ENCODE measurements at places on chromosomes 1 and 21.

- no peak for DNase-seq
Observed at GRCh38 chr1:85074365-85074964, 26.2 kb upstream of the MCOLN3 start.

DNA sequence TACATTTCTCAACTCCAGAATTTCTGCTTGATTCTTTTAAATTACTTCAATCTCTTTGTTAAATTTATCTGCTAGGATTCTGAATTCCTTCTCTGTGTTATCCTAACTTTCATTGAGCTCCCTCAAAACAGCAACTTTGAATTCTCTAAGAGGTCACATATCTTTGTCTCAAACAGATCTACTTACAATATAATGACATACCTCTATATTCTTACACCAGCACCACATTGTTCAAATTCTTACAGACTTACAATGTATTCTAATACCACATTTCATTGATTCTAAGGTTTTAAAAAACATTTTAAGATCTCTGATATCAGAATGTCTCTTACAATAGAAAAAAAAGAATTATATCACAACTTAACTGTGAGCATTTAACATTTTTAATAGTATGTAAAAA is 77.4 kb downstream of the DIRAS3 start:
- DNase-seq, result no peak

DNA sequence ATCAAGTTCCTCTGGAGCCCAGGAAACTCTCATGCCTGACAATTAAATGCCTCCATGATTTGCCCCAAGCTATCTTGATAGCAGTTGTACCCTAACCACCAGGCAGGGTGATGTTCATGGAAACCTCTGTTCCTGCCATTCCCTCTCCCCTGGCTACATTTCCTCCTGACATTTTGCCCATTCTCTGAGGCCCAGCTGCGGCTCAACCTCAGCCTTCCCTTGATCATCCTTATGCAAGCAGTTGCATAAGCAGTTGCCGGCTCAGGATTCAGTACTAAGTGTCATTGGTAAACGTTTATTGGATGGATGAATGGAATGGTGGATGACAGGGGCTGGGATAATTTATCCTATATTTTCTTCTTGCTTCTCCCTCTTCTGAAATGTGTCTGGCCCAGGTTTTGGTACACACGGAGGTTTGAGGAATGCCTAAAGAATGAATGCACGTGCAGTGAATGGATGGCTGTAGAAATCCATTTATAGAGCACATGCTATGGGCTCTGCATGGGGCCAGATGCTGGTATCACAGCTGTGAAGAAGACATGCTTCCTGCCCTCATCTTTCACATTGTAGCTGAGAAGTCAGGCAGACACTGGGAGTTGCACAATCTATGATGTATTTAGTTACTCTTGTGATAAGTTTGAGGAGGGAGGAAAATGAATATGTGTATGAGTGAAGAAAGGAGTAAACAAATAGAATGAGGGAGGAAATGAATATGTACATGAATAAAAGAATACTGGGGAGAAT is 261.8 kb downstream of the FOXD2 start:
- no peak for DNase-seq

- DNase-seq, result no peak
Observed at GRCh38 chr1:41813755-41814745, 104.7 kb downstream of the HIVEP3 start.

DNA sequence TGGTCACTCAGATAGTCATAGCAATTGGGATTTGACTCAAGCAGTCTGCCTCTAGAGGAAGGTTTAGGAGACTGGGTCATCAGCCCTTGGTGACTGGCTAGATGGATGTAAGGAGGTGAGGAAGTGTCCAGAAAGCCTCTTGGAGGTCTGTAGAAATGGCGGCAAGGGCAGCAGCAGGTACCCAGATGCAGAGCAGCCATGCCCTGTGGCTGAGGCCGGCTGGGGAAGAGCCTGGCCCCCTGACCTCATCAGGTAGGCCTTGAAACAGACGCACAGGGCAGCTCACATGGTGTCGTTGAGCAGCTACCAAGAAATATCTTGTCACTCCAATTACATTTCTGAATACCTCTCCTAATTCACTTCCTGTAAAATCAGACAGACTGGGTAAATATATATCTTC is 98.2 kb downstream of the DMRTB1 start:
- DNase-seq, result no peak

GRCh38 chr1:84862810-84863251 is 30.2 kb downstream of the LPAR3 start:
- no peak for DNase-seq

- DNase-seq, result peak; percentile 97
Observed at GRCh38 chr1:23344111-23344986, at the start of gene HNRNPR. HNRNPR (minus strand) TSS chr1:23344284; CDS start chr1:23341008, 3,276 bp downstream.

DNA sequence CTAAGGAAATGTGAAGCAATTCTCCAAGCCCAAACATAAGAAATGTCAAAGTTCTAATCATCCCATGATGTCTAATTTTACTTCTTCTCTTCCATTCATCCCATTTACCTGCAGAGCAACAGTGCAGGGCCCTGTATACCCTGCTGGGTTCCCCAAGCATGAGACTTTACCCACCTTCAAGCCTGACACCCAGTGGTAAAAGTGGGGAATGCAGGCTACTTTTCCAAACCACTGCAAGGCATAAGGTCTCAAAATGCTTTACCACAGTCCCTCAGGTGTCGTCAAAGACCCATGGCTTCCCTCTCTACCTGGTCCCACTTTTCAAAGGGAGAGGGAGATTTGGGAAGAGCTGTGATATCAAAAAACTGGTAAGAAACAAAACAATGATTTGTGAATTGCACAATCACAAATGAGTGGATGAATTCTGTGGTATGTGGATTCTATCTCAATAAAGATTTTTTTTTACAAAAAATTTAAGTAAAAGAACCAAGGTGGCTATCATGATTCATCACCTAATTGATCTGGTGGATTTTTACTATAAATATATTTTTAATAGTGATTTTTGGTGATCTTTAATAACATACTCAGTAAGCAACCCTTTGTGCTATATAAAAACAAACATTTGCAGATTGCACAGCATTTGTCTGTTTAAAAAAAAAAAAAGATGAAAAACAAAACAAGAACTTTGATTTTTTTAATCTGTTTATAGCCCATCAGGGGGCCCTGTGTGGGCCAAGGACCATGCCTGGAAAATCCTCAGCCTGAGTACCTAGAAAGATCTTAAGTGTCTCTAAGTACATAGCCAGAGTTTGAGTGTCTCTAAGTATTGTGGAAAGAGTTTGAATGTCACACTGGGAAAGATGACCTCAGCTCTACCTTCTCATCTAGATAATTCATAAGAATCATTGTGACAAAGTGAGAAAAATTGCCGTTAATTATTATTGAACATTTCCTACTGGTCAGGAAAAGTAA is 73.1 kb upstream of the GJB5 start:
- DNase-seq, result peak; percentile 38

- DNase-seq, result peak; percentile 2
Observed at GRCh38 chr1:84181350-84182005, 37.4 kb downstream of the PRKACB start.

DNA sequence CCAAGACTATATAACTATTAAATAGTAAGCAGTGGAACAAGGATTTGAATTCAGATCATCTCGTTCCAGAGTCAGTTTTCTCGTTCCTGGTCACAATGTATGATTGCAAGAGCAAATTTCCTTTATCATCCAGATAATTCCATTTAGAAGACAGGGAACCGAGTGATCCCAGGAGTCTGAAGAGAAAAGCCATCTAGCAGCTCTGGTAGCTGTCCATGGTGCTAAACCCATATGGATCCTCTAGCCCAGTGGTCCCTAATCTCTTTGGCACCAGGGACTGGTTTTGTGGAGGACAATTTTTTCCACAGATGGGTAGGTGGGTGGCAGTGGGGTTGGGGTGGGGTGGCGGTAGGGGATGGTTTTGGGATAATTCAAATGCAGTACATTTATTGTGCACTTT is 229.4 kb downstream of the PTPRU start:
- DNase-seq, result no peak

DNA sequence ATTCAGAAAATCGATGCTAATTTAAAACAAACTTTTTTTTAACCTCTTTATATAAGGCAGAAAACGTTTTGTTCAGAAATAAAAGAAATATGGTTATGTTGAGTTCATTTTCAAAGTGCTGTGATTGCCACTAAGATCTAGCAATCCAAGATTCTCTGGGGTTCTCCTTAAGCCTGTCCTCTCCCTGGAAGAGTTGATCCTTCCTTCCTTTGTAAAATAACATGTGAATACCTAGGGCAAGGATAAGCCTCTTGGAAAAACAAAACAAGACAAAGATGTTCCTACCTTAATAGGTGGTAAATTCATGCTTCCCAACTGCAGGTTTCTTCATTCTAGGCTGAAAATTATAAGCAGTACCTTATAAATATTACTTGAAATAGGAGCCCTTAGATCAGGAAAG is 18.0 kb upstream of the FOXD3 start:
- no peak for DNase-seq

DNA sequence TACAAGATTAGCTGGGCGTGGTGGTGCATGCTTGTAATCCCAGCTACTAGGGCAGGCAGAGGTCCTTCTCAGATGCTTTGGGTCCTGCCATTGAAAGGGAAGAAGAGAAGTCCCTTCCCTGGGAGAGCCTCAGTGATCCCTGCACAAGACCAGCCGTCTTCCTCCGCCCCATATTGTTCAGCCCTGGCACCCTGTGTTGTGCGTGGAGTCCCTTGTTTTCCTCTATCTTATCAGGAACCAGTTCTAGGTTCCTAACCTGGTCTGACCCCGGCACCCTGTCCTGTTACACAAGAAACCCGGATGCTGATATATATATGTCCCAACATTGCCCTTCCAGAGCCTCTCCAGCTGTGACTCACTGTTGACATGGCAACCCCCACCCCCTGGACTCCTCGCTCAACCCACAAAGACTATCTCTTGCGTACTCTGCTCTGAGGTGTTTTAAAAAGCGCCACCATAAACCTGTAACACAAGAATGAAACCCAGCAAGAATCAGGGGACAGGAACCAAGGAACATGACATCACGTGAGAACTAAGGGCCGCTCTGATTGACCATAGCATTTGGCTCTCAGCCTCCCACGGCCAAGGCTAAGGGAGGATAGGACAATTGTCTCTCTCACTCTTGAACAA is 4.8 kb downstream of the MX2 start:
- no peak for DNase-seq

DNA sequence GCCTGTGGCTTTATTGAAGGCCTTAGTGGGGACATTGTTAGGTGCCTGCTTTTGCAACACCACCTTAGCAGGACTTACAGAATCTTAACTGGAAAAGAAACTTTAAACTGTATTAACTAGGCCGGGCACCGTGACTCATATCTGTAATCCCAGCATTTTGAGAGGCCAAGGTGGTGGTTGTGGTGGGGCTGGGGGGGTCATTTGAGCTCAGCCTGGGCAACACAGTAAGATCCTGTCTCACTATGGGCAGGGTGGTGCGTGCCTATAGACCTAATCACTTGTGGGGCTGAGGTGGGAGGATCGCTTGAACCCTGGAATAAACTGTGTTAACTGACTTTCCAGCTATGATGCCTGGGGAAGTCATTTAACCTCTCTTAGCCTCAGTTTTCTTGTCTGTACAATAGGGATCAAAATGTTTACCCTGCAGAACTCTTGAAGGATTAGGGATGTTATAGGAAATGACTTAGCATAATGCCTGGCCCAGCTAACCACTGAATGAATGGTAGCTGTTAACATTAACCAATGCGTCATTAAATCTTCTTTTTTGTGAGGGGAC is 39.5 kb downstream of the IER5 start:
- no peak for DNase-seq

DNA sequence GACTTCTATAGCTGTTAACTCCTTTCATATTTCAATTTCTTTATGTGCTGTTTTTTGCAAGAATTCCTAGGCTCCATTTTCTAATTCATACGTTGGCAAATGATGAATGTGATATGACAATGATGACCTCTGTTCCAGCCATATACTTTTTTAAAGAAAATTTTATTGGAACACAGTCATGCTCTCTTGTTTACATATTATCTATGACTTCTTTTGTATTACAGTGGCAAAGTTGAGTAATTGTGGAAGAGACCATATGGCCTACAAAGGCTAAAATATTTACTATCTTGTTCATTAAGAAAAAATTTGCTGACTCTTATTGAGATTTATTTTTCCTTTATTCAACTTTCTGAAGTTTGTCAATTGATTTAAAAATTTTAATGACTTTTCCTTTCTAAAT is 7.1 kb downstream of the IFI44L start:
- DNase-seq, result no peak

DNA sequence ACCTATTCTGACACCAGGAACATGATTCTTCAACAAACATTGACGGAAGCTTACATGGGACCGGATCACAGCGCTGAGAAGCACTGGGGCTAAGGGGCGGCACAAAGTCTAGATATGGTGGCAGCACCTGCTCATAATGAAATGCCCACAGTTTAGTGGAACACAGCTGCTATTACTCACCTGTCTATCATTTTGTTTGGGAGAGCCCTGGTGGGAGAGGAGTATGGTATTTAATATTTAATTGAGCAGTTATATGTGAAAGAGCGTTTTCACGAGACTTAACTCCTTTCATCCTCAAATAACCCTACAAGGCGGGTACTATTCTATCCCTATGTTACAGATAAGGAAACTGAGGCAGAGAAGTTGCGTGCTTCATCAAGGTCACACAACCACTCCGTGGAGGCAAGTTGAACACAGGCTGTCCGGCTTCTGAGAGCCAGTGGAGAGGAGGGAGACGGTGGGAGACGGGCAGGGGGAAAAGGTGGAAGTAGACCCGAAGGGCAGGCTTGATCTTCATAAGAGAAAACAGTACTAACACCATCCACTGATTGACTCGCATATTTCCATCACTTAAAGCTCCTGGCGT is 790 bp upstream of the TSNAX start:
- no peak for DNase-seq

DNA sequence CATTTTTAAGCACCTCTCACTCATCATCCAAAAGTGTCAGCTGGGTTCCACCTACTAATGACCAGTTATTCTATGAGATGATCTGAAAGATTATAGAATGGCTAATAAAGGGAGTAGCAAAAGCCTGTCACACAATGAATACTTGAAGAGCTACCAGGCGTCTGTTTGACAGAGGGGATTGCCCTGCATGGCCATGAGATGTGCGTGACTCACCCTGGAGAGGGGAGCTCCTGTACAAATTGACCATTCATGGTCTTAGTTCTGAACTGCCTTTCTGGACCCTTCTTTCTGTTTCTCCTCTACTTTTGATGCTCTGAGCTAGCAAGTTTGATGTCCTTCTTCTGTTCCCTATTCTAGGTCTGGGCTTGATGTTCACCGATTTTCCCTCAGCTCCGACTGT is 85.2 kb upstream of the ABCD3 start:
- no peak for DNase-seq

- DNase-seq, result no peak
Observed at GRCh38 chr21:46323227-46323709, 402 bp downstream of the C21orf58 start.

GRCh38 chr1:71298633-71299032 is 217.8 kb upstream of the ZRANB2 start:
- DNase-seq, result no peak
